ENCODE measurements at places on chromosomes 6 and 20.
A peak's percentile ranks its signal among the peaks of the same experiment; 100 is the strongest.

DNA sequence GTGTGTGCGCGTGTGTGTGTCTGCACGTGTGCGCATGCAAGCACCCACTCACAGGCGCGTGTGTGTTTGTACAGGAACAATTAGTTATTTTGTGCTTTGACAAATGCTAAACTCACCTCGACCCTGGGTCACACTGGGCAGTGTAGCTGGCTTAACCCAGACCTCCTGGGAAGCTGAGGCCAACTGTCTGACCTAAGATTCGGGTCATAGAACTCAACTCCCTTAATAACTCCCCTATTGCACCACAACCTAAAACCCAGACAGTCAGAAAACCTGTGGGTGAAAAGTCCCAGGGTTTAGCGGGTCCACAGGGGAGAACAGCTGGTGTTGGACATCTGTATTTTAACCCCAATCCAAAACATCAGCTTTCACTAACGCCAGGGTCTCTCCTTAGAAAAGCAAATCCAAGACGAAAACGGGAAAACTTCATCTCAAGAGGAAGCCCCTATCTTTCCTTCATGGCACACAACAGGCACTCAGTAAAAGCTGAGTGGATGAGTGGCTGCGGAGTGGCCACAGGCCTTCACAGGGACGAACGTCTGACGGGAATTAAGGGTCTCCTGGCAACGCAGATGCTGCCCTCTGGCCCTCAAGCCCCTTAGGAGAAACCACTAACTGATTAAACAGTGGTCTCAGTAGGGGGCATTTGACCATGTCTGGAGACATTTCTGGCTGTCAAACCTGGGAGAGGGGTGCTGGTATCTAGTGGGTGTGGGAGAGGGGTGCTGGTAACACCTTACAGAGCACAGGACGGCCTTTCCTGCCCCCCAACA is 4.5 kb downstream of the PMEPA1 start:
- DNase-seq = no peak

DNA sequence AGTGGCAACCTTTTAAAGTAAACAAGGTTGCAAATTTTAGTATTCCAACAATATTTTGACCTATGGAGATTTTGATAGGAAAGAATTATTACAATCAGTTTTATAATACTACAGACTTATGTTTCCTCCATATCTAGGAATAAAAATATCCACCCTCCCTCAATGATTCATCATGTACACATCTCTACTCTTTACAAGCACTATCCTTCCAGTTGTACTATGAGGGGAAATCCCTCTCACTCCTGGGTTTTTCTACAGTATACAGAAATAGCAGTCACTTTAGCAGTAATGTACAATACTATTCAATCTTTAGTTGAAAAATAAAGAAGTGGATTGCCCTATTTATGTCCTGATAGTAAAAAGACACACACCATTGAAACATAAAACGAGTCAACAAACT is 46.3 kb upstream of the SCML4 start:
- DNase-seq = no peak

- no peak for DNase-seq
These were observed 33.3 kb downstream of the CST9L start for GRCh38 chr20:23534801-23535593.

DNA sequence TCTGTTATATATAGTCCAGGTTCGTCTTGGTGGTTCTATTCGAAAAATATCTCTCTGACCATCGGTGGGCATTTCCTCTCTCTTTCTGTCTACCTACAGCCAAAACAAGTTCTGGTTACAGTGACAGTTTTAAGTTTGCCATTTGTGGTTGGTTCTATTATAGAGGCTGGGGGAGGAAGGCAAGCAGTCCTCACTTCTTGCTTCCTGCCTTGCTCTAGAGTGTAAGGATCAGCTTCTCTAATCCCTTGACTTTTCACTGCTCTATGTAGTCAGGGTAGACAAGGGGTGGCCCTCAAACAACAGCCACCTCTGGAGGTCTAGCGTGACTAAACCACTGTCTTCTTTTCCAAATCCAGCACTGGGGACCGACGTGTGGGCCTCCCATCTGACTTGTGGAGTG is 16.1 kb downstream of the E2F3 start:
- DNase-seq = no peak

DNA sequence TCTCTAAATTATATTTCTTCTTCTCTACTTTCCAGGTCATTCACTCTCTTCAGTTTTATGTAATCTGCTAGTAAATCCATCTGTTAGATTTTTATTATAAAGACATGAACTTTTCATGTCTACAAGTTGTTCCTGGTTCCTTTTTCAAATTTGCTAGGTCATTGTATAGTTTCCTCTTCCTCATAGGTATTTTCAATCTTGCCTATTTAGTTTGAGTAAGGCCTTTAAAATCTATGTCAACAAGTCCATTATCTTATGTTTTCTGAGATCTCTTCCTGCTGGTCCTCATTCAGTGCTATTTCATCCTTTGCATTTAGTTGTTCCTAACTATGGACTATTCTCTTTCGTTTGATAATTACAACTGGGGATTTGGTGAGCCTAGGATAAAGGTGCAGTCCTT is 11.0 kb downstream of the RRBP1 start:
- DNase-seq = no peak

GRCh38 chr20:7136886-7137285 is 369.4 kb downstream of the BMP2 start:
- DNase-seq = no peak

DNA sequence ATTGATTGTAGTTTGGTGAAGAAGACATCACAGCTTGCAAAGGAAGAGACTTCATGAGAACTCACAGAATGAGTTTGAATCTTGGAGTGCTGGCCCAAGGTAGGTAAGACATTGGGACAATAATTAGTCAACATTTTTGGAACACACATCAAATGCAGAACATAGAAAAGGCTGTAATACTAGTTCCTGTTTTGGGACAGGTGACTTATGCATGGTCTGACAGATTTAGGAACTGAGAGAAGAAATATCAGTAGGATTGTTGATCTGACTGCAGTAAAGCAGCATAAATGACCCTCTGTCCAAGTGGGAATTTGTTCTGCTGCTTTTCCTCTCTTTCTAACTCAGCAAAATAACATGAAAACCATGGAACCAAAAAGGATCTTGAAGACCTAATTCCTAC is 102.3 kb upstream of the MAP3K7 start:
- no peak for DNase-seq

DNA sequence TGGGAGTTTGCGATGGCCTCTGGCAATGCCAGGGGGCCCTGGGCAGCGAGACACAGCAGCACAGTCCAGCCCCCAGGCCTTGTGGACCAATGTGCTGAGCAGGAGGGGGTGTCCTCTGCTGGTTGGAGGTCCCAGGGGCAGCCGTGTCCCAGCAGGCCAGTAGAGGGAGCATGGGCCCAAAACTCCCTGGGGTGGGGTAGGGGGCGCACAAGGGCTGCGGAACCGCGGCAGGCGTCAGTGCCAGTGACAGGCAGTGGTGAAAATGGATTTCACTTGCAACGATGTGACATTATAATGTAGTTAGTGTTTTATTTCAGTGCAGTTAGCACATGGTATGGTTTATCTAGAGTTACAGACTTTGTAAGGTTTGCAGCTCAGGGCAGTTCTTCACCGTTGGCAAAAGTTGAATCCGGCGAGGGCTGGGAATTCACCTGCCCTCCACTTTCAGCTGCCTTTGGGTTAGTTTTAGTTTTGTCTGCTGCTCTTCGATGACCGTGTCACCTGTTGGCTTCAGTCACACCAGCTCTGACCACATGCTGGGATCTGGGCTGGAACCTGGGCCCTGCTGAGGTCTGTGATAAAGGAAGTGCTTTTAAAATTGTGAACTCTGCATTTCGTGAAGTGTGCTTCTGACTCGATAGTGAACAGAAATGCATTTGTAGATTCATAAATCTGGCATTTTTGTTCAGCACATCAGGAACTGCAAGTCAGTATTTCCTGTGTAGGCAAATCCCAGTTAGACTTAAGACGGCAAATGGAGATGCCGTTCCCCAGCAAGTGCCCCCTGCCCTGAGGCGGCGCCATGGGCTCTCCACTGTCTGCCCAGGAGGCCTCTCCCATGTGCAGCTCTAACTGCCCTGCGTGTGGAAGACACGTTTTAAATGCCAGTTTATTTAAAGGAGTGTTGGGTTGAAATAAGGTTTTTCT is 46.8 kb downstream of the PYGB start:
- no peak for DNase-seq

- DNase-seq = no peak
These were observed 8.4 kb downstream of the BPIFB2 start for GRCh38 chr20:33015700-33016580.

GRCh38 chr6:13194852-13195251 is 133.5 kb downstream of the TBC1D7 start:
- DNase-seq = peak; percentile 15

- DNase-seq = no peak
These were observed 69.3 kb downstream of the HDDC2 start for GRCh38 chr6:125232466-125232865.

- DNase-seq = no peak
These were observed 261.5 kb downstream of the TAF4 start for GRCh38 chr20:61803915-61804751.
